ENCODE measurements at places on chromosomes 3 and 15. TPM values are rescaled to one million over a fixed set of nuclear protein-coding genes. Genes with fewer than 3 reads are reported as not detected.

The IRAK2 gene
- total RNA-seq, result 8.1 TPM

The CGNL1 gene
- total RNA-seq, result 3.1 TPM

The SLC2A2 gene
- total RNA-seq, result not detected

The RASGRF1 gene
- total RNA-seq, result not detected

The OXTR gene
- 29.9 TPM for total RNA-seq

The ZIC1 gene
- not detected for total RNA-seq

The DPPA2 gene
- not detected for total RNA-seq

The STAB1 gene
- 2.9 TPM for total RNA-seq

The ZPLD1 gene
- 0.19 TPM for total RNA-seq

The TGM4 gene
- not detected for total RNA-seq

The RETNLB gene
- not detected for total RNA-seq

The RAB6B gene
- 0.19 TPM for total RNA-seq

The SOX14 gene
- total RNA-seq, result not detected

The SMCO1 gene
- 0.28 TPM for total RNA-seq

The NDN gene
- 43.7 TPM for total RNA-seq

The BFSP2 gene
- total RNA-seq, result not detected

The HYAL1 gene
- total RNA-seq, result 0.96 TPM

The PODXL2 gene
- 2.5 TPM for total RNA-seq

The KBTBD13 gene
- not detected for total RNA-seq

The CPN2 gene
- not detected for total RNA-seq

The U2SURP gene
- 44.8 TPM for total RNA-seq

The GNAT1 gene
- not detected for total RNA-seq

The SLC26A6 gene
- total RNA-seq, result 12.8 TPM

The CDHR4 gene
- total RNA-seq, result not detected

The ESYT3 gene
- total RNA-seq, result 0.19 TPM

The RLBP1 gene
- total RNA-seq, result not detected

The FBXW12 gene
- total RNA-seq, result 0.28 TPM

The STRIT1 gene
- not detected for total RNA-seq

The BRPF1 gene
- total RNA-seq, result 19.0 TPM

The SLC24A5 gene
- not detected for total RNA-seq

The SLC28A2 gene
- total RNA-seq, result not detected

The ROPN1 gene
- total RNA-seq, result not detected

The SEC11A gene
- 253 TPM for total RNA-seq

The LDHAL6B gene
- not detected for total RNA-seq

The RPLP1 gene
- total RNA-seq, result 45.7 TPM

The DLEC1 gene
- total RNA-seq, result 0.28 TPM

The RPL15 gene
- 3,366 TPM for total RNA-seq

The MINAR1 gene
- total RNA-seq, result 0.38 TPM

The DAG1 gene
- 39.5 TPM for total RNA-seq

The SLC15A2 gene
- total RNA-seq, result 0.19 TPM

The SUSD5 gene
- total RNA-seq, result 11.3 TPM

The APOD gene
- 1.4 TPM for total RNA-seq

The FBN1 gene
- 823 TPM for total RNA-seq
